ENCODE measurements at places on chromosomes 3 and 15.

- no peak for DNase-seq
Observed at GRCh38 chr3:136904746-136905145, 42.7 kb downstream of the NCK1 start.

DNA sequence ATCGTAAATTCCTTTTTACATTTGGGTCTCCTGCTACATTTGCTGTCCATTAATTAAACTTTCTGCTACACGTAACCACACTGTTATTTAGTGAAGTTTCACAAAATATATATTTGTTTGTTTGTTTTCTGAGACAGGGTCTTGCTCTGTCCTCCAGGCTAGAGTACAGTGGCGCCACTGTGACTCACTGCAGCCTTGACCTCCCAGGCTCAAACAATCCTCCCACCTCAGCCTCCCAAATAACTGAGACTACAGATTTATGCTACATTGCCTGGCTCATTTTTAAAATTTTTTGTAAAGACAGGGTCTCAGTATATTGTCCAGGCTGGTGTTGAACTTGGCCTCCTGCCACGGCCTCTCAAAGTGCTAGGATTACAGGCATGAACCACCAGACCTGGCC, 20.5 kb downstream of the TOPBP1 start:
- no peak for DNase-seq

DNA sequence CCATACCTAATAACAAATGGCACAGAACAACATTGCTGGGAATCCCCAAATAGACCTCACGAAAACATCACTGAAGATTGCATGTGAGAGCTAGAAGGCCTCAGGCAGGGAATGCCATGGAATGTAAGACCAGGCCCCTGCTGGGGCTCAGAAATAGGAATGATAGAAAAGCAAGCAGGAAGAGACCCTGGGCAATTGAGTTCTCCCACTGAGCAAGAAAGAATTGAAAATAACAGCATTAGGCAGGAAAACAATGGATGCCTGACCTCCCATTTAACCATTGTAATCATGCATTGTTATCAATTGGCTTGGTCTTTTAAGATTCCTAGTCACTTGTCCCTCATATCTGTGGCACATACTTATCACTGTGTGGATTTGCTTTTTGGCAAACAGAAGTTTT, 581.6 kb downstream of the FHIT start:
- no peak for DNase-seq

- no peak for DNase-seq
Observed at GRCh38 chr3:192570821-192571791, 156.2 kb downstream of the FGF12 start.

DNA sequence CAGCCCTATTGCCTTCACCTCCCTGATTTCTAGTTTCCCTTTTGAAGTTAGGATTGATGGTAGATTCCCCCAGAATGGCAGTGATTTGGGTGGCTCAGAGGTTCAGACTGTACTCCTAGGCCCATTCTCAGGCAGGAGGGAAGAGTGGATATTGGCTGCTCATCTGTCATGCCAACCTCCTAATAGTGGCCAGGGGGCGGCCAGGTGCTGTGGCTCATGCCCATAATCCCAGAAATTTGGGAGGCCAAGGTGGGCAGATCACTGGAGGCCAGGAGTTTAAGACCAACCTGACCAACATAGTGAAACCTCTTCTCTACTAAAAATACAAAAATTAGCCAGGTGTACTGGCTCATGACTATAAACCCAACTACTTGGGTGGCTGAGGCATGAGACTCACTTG, 11.3 kb downstream of the RRP9 start:
- no peak for DNase-seq

GRCh38 chr3:2172561-2173171, 74.0 kb downstream of the CNTN4 start:
- DNase-seq: no peak

DNA sequence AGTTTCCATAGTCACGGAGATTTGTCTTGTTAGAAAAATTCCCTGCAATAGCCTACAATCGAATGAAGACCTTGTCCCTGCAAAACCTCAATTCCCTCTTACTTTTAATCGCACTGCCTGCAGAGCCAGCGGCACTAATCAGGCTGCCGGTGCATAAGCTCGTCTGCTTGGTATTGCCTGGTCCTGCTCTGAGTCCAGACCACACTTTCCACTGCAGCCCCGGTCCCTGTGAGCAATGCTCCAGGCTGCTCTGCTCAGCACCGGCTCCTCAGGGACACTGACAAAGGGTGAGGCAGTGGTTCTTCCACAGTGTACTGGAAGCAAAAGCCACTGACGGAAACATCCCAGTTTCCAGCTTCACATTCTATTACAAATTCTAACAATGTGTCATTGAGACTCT, 164.3 kb downstream of the OCA2 start:
- DNase-seq: no peak

- no peak for DNase-seq
Observed at GRCh38 chr15:74307827-74308811, 59.3 kb downstream of the CYP11A1 start.

- no peak for DNase-seq
Observed at GRCh38 chr3:132382688-132383194, 34.6 kb upstream of the DNAJC13 start.

DNA sequence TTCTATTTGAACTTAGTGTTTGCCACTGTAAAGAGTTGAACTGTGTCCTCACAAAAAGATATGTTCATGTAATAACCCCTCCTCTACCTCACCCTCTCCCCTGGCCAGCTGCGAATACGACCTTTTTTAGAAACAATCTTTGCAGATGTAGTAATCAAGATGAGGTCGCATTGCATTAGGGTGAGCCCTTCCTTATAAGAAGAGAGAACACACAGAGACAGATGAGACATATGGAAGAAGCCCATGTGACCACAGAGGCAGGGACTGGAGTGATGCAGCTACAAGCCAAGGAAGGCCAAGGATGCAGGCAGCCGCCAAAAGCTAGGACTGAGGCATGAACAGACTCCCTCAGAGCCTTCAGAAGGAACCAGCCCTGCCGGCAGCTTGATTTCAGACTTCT, 27.6 kb downstream of the GPR176 start:
- DNase-seq: no peak

- no peak for DNase-seq
Observed at GRCh38 chr3:33105341-33105948, 8.4 kb upstream of the CRTAP start.

DNA sequence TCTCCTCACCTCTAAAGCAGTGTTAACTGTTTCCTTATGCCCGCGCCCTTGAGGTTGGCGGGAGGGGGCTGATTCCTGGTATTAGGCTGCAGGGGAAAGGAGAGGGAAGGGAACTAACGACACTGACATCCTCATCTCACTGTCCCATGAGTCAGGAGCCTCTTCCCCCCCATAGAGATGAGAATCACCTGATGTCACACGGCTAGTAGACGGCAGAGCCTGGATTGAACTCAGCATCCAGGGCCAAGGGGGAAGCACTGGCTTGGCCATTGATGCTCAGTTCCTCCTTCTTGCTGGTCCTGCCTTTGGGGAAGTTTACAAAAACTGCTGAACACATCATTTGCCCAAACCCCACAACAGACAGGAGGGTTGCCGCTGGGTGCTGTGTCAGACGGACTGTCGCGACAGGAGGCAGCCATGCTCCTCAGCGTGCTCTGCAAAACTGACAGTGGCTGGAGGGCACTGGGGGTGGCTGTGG, 38.5 kb downstream of the IDH2 start:
- DNase-seq: no peak
